Transverse colon (tissue), 4 donors: ENCODE measurements at places on chromosomes 1 and 21. TPM values are rescaled to one million over a fixed set of nuclear protein-coding genes. Genes with fewer than 3 reads are reported as not detected.

DNA sequence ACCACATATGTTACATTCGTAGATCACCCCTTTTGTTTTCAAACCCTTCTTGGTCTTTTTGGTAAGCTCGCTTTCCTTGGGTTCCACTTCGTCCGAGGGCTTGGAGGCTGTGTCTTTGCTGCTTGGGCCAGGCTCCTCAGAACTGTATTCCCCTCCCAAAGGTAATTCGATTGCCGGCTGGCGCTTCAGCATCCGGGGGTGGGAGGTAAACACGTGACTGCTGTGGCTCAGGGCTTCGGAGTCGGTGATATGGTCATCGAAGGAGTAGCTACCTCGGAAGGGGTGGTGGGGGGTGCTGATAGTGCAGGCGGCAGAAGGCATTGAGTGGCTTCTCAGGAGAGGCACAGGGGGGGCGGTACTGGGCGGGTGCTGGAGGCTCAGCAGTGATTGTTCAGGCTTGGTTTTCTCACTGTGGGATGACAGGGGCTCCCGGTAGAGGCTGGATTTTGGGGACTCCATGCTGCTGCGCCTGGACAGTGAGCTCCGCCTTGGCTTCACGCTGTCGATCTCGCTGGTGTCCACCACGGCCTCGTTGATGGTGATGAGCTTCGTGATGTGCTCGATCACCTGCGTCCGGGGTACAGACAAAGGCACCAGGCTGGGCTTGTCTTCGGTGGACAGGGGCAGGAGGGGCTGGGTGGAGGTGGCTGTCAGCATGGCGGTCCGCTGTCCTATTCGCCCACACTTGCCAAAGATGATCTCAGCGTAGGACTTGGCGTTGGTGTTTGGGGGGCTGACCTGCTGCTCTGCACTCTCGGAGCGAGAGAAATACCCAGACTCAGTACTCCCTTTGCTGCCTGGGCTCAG, 98.6 kb upstream of the EDN2 start:
- H3K4me3 ChIP-seq, result no peak overlapping the region
- DNase-seq, result no peak
- no peaks in the 10 kb centered on the region for H3K4me1 ChIP-seq
- H3K36me3 ChIP-seq, result no peaks in the 10 kb centered on the region
- H3K27ac ChIP-seq, result no peak overlapping the region

SPRR3 gene
- total RNA-seq, result not detected

DNA sequence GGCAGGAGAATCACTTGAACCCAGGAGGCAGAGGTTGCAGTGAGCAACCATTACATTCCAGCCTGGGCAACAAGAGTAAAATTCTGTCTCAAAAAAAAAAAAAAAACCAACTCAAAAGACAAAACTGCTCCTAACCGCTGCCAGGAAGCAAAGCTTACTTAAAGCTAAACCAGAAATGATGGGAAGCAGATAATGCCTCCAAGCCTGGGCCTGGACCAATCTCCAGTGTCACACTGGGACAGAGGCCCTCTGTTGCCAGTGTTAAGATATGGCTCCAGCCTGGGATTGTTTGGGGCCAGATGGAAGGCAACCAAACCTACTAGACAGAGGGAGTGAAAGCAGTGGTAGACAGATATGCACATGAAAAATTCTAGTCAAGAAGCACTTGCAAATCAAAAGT, 36.9 kb downstream of the NSL1 start:
- H3K27me3 ChIP-seq, result no peaks in the 10 kb centered on the region
- no peak for DNase-seq
- H3K4me3 ChIP-seq, result no peak overlapping the region

- H3K4me1 ChIP-seq, result no peaks in the 10 kb centered on the region
- H3K27ac ChIP-seq, result no peak overlapping the region
- H3K4me3 ChIP-seq, result no peak overlapping the region
Observed at GRCh38 chr1:169538998-169539871, 47.0 kb downstream of the F5 start.
